HCEC 1CT (cell line): ENCODE measurements at places on chromosomes 2 and 18.

DNA sequence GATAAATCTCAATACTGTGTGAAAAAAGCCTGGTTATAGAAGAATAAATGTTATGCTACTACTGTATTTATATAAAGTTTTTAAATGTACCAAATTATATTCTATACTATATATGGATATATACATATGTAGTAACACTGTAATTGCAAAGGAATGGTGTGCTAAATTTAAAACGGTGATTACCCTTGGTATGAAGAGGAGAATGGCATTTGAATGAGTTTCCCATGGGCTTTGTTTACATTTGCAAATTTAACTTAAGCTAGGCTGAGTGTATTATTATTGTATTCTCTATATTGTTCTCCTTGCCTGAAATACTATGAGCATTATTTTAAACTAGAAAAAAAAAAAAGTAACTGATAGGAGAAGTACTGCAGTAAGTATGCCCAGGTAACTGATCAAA lies 4.7 kb upstream of the SP3 start:
- DNase-seq = peak; percentile 63

DNA sequence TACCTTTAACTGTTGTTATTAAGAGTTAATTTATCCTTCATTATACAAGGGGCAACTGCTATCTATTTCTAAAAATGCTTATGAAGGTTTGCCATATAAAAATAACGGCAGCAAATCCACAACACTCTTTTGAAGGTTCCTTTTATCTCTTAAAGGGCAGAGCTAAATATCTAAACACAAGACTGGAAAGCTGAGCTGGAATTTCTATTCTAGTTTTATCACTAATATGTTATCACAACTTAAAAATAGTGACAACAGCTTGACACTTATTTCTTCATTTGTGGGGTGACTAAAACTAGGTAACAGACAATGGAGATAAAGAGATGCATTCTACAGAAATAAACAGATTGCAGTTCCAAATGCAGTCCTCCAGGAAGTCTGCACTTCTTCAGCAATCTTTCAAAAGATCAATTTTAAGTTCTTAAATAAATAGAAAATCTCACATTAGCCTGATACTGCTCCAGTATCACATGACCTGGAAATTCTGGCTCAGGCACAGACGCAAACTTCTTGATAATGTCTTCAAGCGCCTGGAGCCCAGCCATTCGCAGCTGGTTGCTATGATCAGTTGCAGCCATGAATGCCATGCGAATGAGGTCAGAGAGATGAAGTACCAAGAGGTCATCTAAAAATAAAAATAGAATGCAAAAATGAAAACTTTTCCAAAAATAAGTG lies 54.0 kb upstream of the STRN start:
- peak; percentile 63 for DNase-seq

DNA sequence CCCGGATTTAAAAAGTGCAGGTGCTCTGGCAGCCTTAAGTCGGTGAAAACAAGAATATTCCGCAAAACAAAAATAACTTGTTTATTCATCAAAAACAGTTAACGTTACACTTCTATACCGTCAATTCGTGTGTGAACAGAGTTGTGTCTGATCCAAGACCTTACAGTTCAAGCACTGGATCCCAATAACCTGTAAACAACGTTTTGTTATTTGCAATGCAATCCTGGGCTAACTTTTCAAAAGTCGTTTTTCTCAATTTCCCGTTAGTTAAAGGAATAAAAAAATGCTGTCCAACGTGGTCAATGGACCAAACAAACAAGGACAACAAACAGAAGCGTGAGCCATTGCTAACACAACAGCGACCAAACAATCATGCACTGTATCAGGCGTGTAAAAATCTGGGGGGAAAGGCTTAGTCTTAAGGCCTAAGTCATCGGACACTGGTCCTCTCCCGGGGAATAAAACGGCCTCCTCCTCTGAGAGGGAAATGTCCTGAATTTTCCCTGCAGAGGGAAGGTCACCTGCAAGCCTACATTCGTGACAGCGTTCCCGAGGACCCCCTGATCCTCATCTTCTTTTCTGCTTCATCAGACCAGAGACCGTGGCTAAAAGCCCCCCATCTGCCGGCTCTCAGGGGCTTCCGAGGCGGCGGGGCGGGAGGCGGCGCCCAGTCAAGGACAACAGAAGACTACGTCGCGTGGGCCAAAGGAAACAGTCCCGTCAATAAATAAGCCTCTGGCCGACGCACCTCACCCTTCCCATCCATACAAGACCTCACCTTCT lies 490 bp downstream of the NDUFS1 start:
- peak; percentile 20 for DNase-seq

DNA sequence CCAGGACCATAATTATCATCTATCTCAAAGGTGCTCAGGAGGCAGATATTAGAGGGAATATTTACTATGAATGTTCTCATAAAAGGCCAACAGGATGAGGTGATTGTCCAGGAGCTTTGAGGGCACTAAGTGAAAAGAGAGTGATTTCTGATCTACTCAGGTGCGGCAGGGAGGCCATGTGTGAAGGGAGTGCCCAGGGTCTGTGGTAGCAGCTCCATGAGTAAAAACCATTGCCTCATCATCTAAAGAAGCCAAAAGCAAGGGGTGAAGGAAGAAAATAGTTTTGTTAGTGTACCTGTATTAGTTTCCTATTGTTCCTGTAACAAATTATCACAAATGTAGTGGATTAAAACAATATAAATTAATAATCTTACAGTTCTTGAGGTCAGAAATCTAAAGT lies 22.5 kb downstream of the RND3 start:
- no peak for DNase-seq

DNA sequence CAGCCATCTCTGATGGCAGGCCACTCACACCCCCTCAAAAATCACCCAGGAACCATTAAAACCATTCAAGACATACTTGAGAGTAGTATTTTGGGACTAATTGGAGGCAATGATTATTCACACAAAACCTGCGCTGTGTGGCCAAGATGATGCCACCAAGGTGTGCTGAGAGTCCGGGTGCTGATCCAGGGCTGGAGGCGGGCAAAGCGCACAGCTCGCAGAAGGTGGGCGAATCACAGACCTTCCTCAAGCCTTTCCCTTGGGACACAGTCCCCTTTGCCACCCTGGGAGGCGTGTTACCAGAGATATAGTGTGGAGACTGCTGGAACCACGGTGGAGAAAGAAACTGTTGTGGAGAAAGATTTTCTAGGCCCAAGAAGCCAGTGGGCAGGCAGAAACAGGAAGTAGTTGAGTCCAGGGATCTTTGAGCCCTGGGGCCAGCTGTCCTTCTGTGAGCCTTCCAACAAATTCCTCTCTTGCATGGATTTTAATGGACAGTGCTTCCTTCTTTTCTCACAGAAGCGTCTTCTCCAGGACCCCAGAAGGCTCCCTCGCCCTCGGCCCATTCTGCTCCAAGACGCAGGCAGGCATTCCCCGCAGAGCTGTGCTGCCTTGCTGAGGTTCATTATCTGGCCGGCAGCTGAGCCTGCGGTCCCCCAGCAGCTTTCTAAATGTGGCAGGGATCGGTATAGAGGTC lies 8.0 kb downstream of the COPS9 start:
- no peak for DNase-seq

GRCh38 chr18:77481541-77481940 lies 231.9 kb downstream of the GALR1 start:
- no peak for DNase-seq

- DNase-seq = peak; percentile 48
Measured at GRCh38 chr2:30763151-30763660, 44.0 kb downstream of the CAPN13 start.
